ENCODE measurements at places on chromosomes 2 and 18. TPM values are rescaled to one million over a fixed set of nuclear protein-coding genes. Genes with fewer than 3 reads are reported as not detected.
A peak's percentile ranks its signal among the peaks of the same experiment; 100 is the strongest.

The YPEL5 gene
- 117 TPM for total RNA-seq

The GALNT13 gene
- 21.0 TPM for total RNA-seq

The SLC40A1 gene
- 261 TPM for total RNA-seq

The SERPINB13 gene
- not detected for total RNA-seq

GRCh38 chr2:38602136-38602731 lies 494 bp downstream of the HNRNPLL start:
- no peaks in the 10 kb centered on the region for H3K27me3 ChIP-seq
- peaks cover 23% of the 10 kb centered on the region for H3K4me1 ChIP-seq
- H3K4me3 ChIP-seq = peak overlapping the region; percentile 34
- peak; percentile 51 for DNase-seq
- no peaks in the 10 kb centered on the region for H3K36me3 ChIP-seq

- DNase-seq = no peak
- no peaks in the 10 kb centered on the region for H3K36me3 ChIP-seq
- H3K4me1 ChIP-seq = no peaks in the 10 kb centered on the region
- H3K4me3 ChIP-seq = no peak overlapping the region
Observed at GRCh38 chr2:212797484-212798205, 259.0 kb upstream of the ERBB4 start.

DNA sequence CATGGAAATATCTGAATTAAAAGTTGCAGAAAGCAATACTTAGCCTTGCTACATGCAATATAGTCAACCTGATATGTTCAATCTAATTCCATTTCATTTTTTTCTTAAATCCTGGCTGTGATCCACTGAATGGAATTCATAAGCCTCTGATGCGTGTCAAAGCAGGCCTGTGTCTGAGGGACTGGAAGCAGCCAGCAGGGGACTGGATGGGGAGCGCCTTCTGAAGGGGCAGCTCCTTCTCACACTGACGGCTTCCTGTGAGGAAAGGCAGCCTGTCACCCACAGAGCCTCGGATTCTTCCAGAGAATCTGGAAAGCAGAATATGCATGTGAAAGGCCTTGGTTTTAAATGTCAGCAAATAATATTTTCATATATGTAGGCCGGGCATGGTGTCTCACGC lies 73.5 kb downstream of the KCNF1 start:
- no peak for DNase-seq
- H3K4me1 ChIP-seq = peaks cover 14% of the 10 kb centered on the region
- no peaks in the 10 kb centered on the region for H3K36me3 ChIP-seq
- no peaks in the 10 kb centered on the region for H3K27me3 ChIP-seq
- H3K4me3 ChIP-seq = no peak overlapping the region

DNA sequence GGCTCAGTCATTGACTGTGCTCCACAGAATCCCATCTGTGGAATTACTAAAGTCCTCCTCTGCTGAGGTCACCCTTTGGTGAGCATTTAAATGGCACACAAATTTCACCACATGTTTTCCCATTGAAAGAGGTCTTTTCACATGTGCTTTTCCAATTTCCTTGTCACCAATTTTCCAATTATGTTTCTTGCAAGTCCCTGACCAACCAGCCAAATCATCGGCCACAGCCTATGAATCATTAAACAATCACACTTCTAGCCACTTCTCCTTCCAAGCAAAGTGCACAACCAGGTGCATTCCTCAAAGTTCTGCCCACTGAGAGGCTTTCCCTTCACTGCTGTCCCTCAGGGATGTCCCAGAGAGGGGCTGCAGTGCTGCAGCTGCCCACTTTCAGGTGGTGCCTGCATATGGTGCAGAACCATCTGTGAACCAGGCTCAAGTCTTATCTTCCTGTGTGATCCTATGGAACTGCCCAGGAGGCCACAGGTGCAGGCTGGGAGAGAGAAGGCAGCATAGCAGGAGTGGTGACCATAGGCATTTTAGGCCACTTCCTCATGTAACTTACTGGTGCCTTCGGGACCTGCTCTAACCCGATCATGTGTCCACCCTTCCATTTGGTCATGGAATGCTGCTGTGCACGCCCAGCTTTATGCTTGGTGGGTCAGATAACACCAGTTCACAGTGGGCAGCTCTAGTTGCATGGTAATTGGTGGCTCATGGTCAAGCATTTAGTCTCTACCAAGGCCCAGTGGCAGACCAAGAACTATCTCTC lies 153.0 kb downstream of the SEPTIN10 start:
- H3K4me1 ChIP-seq = no peaks in the 10 kb centered on the region
- no peaks in the 10 kb centered on the region for H3K36me3 ChIP-seq
- no peaks in the 10 kb centered on the region for H3K27me3 ChIP-seq
- DNase-seq = no peak
- H3K27ac ChIP-seq = no peak overlapping the region

- H3K27me3 ChIP-seq = no peaks in the 10 kb centered on the region
- H3K27ac ChIP-seq = no peak overlapping the region
- H3K4me1 ChIP-seq = peaks cover 26% of the 10 kb centered on the region
- no peak for DNase-seq
- no peak overlapping the region for H3K4me3 ChIP-seq
Observed at GRCh38 chr2:84956334-84957297, 14.3 kb upstream of the KCMF1 start.

DNA sequence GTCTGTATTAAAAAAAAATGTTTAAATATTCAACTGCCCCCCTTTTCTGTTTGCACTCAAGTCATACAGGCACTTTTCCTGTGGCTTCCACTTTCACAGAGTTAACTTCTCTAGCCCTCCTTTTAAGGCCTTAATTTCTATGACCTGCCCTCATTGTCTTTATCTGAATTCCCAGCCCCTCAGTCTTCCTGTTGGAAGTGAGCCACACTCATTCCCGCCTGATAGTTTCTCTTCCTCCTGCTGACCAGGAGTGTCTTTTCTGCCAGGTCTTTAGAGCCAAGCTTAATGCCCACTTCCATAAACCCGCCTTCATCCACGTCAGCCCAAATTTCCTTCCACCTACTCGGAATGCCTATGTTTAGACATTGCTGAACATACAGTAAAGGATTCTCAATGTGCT lies 10.5 kb downstream of the COPS8 start:
- H3K27ac ChIP-seq = peak overlapping the region; percentile 80
- peaks cover 5% of the 10 kb centered on the region for H3K4me1 ChIP-seq
- no peak overlapping the region for H3K4me3 ChIP-seq
- no peaks in the 10 kb centered on the region for H3K36me3 ChIP-seq

DNA sequence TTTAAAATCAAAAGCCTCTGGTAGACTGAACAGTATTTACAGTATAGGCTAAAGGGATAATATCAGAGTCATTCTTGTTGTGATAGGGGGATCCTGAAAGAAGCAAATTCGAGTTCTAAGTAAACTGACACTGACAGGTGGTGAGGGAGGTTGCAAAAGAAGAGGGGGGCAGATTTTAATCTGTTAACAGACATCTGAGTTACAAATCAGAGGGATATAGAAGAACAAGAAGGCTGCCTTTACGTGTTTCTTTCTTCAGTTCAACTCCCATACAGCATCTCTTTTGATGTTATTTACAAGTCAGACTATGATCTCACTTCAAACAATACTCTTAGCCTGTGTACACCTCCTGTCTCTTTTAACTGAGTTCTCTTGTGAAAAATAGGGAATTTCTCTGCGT lies 16.3 kb upstream of the ITGA4 start:
- H3K27ac ChIP-seq = no peak overlapping the region
- DNase-seq = no peak
- no peak overlapping the region for H3K4me3 ChIP-seq
- no peaks in the 10 kb centered on the region for H3K4me1 ChIP-seq

GRCh38 chr2:9473308-9473984 lies 905 bp upstream of the IAH1 start:
- no peaks in the 10 kb centered on the region for H3K4me1 ChIP-seq
- H3K27ac ChIP-seq = peak overlapping the region; percentile 83
- peak; percentile 68 for DNase-seq
- peak overlapping the region; percentile 59 for H3K4me3 ChIP-seq

DNA sequence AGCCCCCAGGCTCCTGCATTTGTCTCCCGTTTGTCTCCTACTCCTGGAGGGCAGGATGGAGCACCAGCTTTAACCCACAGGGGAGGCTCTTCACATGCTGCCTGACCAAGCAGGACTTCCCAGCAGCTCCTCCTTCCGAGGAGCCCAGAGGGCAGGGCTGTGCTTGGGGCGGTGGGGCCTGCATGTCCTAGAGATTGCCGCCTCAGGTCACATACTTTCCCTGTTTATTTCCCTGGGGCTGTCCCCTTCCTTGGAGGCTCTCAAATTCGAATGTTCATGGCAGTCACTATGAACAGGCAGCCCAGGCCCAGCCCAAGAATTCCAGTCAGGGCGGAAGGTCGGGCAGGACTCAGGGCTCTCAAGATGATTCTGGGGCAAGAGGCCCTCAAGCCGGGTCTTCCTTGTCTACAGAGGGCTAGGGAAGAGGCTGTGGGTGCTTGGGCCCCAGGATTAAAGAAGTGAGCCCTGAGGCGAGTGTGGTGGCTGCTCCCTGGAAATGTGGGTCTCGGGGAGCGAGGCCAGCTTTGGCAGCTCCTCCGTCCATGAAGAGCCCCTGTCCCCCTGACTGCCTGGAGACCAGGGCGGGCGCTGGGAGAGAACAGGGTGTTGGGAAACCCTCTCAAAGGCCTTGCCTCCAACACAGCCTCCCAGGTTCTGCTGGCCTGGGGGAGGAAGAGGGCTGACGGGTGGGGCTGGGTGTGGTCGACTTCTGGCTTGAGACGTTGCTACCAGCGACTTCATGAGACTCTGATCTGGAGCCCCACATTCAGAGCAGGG lies 48.9 kb upstream of the HPCAL1 start:
- H3K36me3 ChIP-seq = no peaks in the 10 kb centered on the region
- no peak for DNase-seq
- no peak overlapping the region for H3K4me3 ChIP-seq
- no peaks in the 10 kb centered on the region for H3K4me1 ChIP-seq

DNA sequence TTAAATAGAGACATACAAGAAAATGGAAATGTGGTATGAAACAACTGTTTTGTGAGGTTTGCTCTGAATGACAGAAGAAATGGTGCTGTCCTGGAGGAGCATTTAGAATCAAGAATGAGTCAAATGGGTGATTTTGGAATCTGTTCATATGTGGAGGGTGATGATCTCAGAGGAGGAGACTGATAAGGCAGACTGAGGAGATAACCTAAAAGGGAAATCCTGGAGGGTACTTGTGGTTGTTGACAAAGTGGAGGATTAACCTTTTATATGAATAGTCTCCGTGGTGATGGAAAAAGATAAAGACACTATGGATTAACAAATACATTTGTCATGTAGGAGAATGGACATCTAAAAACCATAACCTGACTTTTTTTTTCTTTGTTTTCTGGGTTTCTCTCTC lies 74.1 kb downstream of the MMADHC start:
- H3K36me3 ChIP-seq = no peaks in the 10 kb centered on the region
- H3K4me1 ChIP-seq = no peaks in the 10 kb centered on the region
- no peak overlapping the region for H3K4me3 ChIP-seq
- no peaks in the 10 kb centered on the region for H3K27me3 ChIP-seq
- no peak for DNase-seq
- no peak overlapping the region for H3K27ac ChIP-seq

DNA sequence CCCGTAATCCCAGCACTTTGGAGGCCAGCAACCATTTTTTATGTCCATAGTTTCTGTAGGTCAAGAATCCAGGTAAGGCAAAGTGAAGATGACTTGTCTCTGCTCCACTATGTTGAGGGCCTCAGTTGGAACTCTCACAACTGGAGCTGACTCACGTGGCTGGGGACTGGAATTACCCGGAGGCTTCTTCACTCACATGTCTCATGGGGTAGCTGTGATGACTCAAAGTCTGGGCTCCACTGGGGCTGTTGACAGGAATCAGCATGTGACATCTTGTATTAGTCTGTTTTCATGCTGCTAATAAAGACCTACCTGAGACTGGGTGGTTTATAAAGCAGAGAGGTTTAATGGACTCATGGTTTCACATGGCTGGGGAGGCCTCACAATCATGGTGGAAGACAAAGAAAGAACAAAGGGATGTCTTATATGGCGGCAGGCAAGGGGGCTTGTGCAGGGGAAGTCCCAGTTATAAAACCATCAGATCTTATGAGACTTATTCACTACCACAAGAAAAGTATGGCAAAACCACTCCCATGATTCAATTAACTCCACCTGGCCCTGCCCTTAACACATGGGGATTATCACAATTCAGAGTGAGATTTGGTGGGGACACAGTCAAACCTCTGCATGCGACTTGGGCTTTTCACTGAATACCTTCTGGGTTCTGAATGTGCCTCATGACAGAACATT lies 7.8 kb upstream of the PPP1R1C start:
- no peak overlapping the region for H3K27ac ChIP-seq
- peak; percentile 20 for DNase-seq
- H3K36me3 ChIP-seq = no peaks in the 10 kb centered on the region
- no peaks in the 10 kb centered on the region for H3K4me1 ChIP-seq

DNA sequence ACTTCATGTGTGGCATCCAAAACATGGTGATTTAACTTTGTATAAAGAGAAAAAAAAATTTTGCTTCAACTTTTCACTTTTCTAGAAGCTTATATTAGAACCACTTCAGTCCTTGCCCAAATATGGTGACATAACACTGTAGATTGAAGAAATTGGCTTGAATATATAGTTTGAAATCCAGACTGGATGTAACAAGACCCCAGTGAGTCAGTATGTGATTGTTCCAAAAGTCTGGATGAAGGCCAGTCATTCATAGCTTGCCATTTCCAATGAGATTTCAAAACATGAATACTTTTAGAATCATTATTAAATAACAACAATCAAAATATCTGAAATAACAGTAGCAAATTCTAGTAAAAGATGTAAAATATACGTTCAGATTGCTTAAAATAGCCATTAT lies 104.8 kb upstream of the FN1 start:
- DNase-seq = no peak
- H3K4me1 ChIP-seq = peaks cover 5% of the 10 kb centered on the region
- H3K36me3 ChIP-seq = no peaks in the 10 kb centered on the region
- no peak overlapping the region for H3K4me3 ChIP-seq

DNA sequence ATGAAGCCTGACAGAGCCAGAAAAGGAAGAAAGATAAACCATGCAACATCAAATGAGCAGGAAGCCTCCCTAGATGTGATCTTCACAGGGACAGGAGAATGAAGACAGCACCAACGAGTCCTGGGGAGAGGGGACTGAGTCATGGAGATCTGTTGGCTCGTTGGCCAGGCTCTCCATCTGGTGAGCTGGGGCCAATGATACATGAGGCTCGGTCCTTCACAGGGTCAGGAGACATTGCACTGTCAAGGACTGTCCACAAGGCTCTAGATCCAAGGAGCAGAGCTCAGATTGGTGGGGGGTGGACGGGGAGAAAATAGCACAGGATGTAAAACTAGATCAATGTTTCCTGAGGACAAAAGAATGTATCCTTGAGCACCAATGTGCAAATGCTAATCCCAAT lies 735 bp downstream of the CD207 start:
- H3K4me3 ChIP-seq = no peak overlapping the region
- no peak overlapping the region for H3K27ac ChIP-seq
- H3K4me1 ChIP-seq = no peaks in the 10 kb centered on the region
- no peak for DNase-seq
- H3K36me3 ChIP-seq = no peaks in the 10 kb centered on the region

DNA sequence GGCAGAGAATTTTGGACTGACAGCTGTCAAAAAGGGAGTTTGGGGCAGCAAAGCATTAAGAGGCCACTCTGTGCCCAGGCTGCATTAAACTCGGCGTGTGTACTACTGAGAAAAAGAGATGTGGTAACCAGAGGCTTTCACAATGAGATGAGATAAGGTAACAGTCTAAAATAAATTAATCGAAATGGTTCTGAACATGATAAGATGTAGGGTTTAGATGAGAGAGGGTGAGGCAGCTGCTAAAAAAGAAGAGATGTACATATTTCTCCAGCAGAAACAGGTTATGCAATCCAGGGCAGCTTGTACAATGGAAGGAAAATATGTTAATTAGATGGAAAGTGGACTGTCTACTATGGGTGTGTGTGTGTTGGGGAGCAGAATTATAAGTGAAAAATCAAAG lies 39.2 kb upstream of the ACTR3 start:
- DNase-seq = no peak
- no peak overlapping the region for H3K27ac ChIP-seq
- H3K4me1 ChIP-seq = no peaks in the 10 kb centered on the region
- no peaks in the 10 kb centered on the region for H3K27me3 ChIP-seq
- no peak overlapping the region for H3K4me3 ChIP-seq
- no peaks in the 10 kb centered on the region for H3K36me3 ChIP-seq

Measured in hepatocyte (in vitro differentiated cells).